ENCODE measurements at places on chromosomes 1 and 21.

DNA sequence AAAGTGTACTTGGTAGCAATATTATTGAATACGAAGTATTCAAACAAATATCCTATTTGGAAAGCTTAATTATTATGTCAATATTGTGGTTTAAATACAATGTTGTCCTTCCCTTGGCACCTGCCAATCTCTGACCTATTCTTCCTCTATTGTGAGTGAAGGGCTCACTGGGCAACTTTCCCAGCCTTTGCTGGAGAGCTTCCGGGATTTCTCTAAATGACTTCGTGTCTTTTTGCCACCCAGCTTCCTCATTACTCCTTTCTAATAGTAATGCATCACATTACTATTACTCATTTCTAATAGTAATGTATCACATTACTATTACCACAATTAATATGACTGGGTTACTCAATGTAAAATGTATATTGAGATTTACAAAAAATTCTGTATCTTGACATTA is 880.6 kb downstream of the BRINP3 start:
- DNase-seq = no peak

- no peak for DNase-seq
Observed at GRCh38 chr1:78676993-78677392, 27.4 kb downstream of the IFI44 start.

- DNase-seq = no peak
Observed at GRCh38 chr1:216905137-216905536, 181.9 kb upstream of the ESRRG start.

DNA sequence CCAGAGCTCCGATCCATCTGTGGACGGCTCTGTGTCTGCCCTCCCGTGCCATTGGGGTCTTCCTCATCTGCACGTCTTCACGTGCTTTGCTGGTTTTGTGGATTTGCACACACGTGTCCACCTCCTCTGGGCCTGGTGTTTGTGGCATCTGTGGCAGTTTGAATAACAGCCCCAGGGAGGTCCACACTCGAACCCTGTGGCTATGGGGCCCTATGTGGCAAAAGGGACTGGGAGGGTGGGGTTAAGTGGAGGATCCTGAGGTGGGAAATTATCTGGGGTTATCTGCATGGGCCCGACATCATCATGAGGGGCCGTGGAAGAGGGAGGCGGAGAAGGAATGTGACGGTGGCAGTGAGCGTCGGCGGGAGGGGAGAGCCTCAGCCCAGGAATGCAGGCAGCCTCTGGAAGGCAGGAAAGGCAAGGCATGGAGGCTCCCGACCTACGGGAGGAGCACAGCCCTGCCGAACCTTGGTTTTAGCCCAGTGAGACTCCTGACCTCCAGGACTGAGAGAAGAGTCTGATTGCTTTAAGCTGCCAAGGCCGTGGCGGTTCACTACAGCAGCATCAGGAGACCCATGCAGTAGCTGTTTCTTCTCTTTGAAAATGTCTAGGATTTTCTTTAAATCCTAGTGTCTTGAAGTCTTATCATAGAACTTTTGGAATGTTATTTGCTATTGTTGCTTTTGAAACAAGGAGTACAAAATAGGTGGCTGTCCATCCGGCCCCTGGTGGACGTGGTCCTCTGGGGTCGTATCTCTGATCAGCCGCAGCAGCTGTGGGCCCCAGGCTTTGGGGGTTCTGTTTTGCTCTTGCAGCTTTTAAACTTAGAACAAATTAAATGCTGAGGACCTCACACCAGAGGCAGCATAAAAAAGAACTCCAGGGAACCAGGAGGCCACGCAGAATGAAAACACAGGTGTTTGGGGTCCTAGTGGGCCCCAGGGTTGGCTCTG is 40.0 kb upstream of the LRRC3 start:
- DNase-seq = no peak

- DNase-seq = peak; percentile 56
Observed at GRCh38 chr1:165592945-165593823, 37.9 kb upstream of the MGST3 start.

DNA sequence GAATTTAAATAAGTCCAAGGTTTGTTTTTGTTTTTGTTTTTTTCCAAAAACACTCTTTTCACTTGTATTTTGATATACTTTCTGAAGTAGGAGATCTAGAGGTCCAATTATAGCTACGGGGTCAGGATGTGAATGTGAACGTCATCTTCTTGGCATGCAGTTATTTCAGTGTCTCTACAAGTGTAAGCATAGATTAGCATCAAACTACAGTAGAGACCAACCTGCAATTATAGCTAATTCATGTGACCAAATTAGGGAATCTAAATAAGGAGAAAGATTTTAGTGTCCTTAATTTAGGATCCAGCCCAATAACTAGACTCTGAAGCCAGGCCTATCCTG is 107.3 kb upstream of the PALMD start:
- DNase-seq = no peak

DNA sequence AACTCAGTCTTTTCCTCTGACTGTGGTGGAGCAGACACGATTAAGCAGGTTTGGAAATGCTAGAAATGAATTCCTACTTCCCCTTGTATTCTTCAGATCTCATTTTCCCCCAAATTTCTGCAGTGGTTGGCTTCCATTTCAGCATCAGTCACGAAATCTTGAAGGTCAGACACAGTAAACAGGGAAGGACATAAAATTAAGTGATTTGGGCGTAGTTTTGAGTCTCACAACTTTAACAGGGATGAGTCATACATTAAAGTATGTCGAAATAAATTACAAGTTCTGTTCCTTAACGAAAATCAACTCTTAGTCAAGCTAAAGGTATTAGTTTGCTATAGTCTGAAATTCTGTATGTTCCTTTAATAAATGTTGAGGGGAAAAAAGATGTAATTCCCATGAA is 61.1 kb downstream of the HNRNPR start:
- DNase-seq = no peak

GRCh38 chr1:32695098-32695904 is 7.3 kb downstream of the SYNC start:
- DNase-seq = no peak
